ENCODE measurements at places on chromosomes 3 and 15.

DNA sequence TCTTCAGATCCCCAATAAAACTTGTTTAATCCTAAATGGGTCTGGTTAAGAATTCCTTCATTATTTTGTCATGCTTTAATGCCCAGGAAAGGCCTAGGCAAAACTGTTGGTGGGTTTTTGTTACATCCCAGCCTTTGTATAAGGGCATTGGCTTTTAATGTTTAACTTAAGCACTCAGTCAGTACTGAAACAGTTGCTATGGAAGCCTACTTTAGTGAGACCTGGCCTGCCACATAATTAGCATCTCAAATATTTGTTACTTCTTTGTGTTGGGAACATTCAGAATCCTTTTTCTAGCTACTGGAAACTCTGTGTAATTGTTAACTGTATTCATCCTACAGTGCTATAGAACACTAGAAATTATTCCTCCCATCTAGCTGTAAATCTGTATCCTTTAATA lies 369.6 kb upstream of the ATP10A start:
- DNase-seq, result no peak

- no peak for DNase-seq
Measured at GRCh38 chr15:73753250-73754130, at the start of gene INSYN1. INSYN1 (minus strand) TSS chr15:73753351; CDS start chr15:73751130, 2,221 bp downstream.

DNA sequence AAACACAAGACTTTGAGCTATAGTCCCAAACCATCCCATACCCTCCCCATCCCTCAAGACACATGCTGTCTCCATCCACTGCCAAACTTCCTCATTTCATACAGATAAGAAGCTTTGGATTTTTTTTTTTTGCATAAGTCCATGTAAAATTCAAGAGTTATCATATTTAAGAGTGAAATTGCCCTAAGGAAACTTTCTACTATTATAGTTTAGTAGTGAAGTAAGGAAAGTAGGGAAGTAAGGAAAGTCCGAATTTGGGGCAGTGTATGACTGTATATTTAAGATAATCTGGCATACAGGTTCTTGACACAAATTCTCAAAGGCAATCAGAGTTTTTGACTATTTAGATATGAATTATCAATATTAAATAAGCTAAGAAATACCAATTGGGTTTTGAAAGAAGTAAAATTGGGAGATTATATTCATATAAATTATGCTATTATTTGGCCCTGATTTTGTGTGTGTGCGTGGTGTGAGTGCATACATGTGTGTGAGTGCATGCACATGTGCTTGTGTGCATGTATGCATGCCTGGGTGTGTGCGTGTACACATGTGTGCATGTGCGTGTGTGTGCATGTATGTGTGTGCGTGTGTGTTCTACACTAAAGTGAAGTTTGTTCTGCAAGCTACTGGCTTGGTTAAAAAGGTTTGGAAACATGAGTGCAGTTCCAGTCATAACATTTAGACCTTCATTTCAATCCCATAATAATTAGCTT lies 83.6 kb upstream of the MBNL1 start:
- no peak for DNase-seq

GRCh38 chr3:113329757-113330156 lies 111.5 kb downstream of the CFAP44 start:
- DNase-seq, result no peak

GRCh38 chr3:56408761-56409196 lies 59.5 kb downstream of the ERC2 start:
- DNase-seq, result no peak

DNA sequence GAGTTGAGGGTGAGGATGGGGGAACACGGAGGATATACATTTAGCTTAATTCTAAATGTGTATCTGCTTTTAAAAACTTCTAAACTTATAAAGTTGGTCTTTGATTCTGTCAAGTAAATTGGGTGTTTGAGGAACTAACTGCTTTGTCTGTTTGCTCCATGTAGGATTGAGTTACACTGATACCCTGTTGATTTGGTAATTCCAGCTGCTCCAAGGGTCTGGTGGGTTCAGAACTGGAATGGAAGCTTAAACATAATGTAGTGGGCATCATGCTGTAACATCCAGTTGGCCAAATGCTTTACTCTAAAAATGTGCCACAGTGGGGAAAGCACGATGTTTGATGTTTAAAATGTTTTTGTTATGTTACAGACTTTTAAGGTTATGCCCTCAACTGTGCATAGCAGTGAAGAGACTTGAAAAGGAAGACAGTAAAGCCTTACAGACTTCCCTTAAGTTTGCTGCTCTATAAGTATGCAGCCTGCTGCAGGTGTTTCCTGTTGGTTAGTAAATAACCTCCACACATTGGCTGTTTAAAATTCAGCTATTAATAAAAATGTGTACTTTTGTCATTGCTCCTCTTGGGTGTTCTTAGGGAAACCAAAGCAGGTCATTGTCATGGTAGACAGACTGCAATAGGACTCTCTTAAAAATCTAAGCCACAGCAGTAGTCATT lies 5.9 kb upstream of the EDEM1 start:
- no peak for DNase-seq

DNA sequence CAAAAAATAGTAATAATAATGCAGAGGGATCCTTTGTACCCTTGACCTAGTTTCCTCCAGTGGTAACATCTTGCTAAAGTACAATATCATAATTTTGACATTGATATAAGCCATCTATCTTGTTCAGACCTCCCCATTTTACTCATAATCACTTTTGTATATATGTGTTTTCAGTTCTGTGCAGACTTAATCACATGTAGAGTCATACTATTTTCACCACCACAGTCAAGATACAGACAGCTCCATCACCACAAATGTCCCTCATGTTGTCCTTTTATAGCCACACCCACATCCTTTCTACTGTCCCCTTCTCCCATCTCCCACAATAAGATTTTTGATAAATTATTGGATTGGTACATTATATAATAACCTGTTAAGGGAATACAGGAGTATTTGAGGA lies 25.4 kb downstream of the ZNF609 start:
- DNase-seq, result no peak

DNA sequence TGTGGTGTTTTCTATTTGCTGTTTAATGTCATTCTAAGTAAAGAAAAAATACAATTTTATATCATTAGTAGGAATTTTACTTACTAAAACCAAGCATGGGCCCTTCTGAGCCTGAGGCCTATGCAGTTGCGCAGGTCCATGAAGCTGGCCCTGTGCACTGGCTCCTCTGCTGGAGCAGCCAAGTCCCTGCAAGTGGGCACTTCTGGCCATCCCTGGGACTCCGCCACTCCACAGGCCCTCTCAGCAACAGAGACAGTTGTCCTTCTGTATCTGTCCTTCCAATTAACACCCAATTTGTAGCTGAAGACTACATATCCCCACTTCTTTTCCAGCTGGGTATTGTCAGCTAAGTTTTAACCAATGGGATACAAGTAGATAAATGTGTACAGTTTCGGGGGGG lies 49.9 kb upstream of the RYK start:
- no peak for DNase-seq

- no peak for DNase-seq
Measured at GRCh38 chr3:109648027-109648426, 310.7 kb upstream of the DPPA4 start.

- DNase-seq, result no peak
Measured at GRCh38 chr3:135041601-135042000, 246.5 kb downstream of the EPHB1 start.

GRCh38 chr3:13140596-13140995 lies 67.4 kb upstream of the IQSEC1 start:
- no peak for DNase-seq

DNA sequence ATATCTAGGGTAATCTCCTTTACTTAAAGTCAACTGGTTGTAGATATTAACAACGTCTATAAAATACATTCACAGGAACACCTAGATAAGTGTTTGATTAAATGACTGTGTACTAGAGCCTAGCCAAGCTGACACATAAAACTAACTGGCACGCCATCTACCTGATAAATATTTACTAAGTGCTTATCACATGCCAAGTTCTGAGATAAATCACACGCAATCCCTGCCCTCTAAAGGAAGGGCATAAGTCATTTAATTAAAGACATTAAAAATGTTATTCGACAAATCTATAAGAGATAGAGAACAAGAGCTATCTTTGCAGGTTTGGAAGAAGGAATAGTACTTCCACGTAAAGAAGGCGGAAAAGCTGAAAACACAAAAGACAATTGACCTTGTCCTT lies 11.1 kb upstream of the MB21D2 start:
- DNase-seq, result no peak

DNA sequence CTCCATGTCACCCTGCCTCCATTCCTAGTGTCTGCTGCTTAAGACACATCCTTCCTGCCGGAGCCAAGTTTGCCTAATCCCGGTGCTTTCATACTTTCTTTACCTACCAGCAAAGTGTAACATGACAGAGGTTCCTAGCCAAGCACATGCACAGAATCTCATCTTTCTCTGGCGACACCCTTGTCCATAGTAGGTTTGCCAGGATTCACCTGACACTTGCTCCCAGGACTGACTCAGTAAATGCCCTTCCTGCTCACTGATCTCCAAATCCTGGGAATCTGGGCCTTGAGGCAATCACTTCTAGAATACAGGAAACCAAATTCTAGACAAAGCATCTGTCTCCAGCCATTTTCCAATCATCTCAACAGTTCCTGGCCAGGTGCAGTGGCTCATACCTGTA lies 10.2 kb upstream of the NR2E3 start:
- no peak for DNase-seq

GRCh38 chr15:74449095-74449494 lies 11.9 kb downstream of the UBL7 start:
- DNase-seq, result no peak

GRCh38 chr3:172174513-172175253 lies 135.3 kb downstream of the FNDC3B start:
- DNase-seq, result no peak

DNA sequence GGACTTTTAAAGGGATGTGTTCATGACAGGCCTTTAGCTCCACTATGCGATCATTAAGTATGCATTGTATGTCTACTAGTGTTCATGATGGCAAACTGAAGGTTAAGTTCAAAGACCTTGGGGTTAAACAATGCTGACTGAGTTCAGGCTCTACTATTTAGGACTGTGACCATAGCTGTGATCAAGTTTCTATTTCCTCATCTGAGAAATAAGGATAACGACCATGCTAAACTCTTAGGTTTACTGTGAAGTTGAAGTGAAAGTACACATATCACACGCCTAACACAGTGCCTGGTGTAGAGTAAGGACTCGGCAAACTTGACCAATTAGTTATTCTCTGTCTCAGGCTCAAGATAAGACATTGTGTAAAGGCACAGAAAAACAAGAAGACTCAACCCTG lies 243.2 kb downstream of the MBNL1 start:
- no peak for DNase-seq

DNA sequence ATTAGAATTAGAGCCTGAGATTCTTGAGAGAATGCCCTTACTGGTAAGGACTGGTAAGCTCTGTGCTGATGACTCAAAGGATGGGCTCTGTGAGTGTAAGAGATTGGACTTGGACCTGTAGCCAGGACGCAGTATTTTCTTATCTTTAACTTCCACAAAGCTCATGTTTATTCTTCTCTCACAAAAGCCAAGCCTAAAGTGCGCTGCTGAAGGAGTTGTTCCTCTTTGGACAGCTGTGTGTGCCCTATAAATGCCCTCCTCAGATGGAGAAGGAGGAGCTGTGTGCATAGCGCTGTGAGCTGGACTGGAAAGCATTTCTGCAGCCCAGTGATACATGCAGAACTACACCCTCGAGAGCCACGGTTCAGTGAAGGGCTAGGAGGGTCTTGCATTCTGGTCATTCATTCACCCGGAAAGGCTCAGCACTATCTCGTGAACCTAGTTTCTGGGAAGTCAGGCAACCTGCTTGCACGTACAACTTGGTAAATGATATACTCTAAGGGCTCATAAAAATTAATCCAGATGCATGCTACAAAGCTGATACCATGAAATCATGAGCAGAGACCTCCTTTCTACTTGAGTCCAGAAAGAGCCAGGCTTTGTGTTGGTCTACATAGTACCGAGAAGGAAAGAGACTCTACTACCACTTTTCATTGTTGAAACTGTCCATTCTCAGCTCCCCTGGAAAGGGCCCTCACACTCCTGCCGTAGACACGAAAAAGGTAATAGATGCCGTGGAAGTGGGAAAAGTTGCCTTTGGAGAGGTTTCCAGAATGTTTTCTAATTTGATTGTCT lies 103.0 kb upstream of the TBL1XR1 start:
- DNase-seq, result no peak

DNA sequence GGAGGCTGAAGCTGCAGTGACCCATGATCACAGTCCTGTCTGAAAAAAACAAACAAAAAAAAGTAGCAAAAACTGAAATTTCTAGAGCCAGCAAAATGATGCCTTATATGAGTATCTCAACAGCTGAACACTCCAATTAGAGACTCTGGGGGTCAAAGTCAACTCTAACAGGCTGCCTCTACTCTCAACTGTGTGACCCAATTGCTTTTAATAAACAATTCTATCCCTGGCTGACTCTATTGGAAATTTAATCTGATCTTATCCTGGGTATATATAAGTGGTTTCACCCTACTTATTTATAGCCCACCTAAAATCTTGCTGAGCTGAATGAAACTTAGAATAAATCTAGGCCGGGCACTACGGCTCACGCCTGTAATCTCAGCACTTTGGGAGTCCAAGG lies 29.0 kb downstream of the SMARCC1 start:
- no peak for DNase-seq

- DNase-seq, result peak; percentile 47
Measured at GRCh38 chr3:11643605-11644087, at the start of gene VGLL4. VGLL4 (minus strand) TSS chr3:11643915; CDS start chr3:11643518, 397 bp downstream.

GRCh38 chr3:144677103-144677502 lies 705.5 kb downstream of the DIPK2A start:
- no peak for DNase-seq

DNA sequence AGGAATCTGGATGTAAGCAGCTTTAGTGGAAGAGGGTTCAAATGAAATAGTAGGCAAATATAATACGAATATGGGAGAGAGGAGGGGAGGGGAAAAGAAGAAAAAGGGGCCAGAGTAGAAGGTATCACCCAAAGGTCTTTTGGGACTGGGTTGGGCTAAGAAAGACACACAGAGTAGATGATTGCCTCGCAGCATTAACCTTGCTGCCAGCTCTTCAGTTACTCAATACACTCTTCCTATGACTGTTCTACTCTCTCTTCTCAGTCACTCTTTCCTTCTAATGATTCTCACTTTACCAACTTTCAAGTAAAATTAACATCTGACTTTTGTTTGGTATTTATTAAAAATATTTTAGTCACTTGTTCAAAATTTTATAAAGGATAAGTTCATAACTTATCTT lies 52.8 kb downstream of the CLASP2 start:
- no peak for DNase-seq

DNA sequence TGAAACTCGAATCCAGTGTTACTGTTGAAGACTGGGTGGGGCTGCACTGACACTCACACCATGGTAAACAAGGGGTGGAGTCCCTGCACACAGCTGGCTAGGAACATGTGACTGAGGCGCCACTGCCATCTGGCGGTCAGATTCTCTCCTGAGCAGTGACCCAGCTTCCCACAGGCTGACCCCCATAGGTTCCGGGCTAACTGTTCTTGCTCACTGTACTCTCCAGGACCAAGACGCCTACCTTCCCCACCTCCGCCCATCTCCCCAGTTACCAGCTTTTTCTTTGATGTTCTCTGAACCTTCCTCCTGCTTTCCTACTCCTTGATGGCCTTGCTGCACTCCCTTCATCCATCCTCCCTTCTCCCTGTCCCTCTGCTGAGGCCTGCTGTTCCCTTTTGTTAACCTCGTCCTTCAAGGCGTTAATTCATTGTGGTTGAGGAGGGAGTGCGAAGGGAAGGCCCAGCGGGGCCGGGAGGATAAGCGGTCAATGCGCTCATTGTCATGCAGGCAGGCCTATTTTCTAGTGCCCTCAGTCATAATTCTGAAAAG lies 115.2 kb downstream of the ATP8B4 start:
- peak; percentile 58 for DNase-seq

- no peak for DNase-seq
Measured at GRCh38 chr3:89521328-89521727, 413.9 kb downstream of the EPHA3 start.
